ENCODE measurements at places on chromosomes 5 and 9.

DNA sequence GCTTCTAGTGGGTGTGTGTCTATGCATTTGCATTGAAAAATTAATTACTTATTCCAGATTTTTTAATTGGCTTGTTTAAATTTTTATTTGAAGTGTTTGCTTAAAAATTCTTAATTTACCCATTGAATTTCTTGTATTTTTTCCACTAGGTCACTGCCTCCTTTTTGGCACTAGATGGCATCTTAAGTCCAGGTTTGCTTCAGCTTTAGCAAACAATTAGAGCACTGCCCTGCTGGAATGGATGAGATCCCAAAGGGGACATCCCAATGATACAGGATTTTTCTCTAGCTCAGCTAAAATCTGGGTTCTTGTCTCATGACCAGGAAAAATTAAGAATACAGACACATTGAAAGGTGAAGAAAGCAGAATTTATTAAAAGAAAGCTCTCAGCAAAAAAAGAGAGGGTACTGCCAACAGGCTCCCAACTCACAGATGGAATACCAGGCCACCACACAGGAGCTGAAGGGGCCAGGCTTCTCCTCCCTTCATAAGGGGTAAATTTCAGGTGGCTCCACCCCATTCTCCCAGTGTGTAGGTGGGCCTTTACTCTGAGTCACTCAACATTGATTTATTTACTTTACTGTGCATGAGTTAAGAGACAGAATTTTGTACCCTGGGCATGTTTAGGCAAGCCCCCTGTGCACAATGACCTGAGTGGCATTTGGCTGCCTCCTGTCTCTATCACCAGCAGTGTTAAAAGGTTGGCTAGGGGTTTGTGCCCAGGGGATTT is 532.4 kb downstream of the ANXA1 start:
- no peak for DNase-seq

GRCh38 chr5:76602094-76602726 is 21.0 kb downstream of the F2RL2 start:
- DNase-seq = no peak

- DNase-seq = no peak
Observed at GRCh38 chr5:132408456-132408855, 38.9 kb downstream of the SLC22A5 start.

GRCh38 chr9:8188723-8189407 is 389.3 kb upstream of the DMAC1 start:
- DNase-seq = no peak

DNA sequence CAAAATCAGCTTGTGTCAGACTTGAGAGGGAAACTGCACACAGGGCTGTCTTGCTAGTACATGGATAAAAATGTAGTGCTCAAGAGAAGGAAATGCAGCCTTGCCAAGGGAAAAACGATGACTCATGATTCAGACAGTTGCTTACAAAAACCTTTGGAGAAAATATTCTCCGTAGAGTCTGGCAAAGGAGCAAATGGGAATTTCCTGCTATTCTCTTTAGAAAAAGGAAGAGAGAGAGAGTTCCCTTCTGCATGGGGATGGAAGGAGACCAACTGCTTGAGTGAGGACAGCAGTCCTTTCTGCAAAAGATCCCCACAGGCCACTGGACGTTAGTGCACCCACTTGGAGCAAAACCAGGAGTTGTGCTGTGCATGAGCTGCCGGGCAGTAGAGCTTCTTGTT is 7.6 kb downstream of the IFNB1 start:
- no peak for DNase-seq

DNA sequence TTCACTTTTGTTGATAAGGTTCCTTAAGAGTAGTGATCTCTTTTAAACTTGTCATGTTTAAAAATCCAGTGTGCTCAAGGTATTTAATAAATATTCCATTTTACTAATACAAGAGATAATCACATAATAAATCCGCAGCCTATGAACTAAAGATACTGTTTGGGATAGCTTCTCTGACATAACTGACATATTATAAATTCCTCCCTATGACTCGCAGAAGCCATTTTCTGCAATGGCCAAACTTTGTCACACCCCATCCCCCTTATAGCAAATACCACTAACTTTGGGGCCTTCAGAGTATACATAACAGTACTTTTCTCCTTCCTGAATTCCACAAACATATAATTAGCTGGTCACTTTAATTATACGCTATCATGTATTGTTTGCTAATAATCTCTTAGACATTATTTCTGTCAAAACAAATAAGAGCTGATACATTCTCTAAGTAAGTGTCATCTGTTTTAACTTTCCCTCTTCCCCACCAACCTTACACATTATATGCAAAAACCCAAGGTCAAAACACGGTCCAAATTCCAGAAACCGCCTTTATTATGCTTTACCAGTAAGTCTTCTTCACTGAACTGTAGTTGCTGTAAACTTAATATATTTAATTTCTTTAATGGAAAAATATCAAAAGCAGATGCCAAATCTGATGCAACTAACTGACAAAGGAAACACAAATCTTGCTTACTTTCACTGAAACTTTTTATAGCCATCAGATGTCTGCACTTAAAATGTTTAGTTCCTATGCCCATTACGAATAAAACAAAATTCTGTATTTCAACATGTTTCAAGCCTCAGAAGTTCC is 971 bp downstream of the TMEM267 start:
- no peak for DNase-seq

Data from NCI-H1694 (cell line).